ENCODE measurements at places on chromosomes 2 and 18.
A peak's percentile ranks its signal among the peaks of the same experiment; 100 is the strongest.

GRCh38 chr2:187187519-187187918 lies 260.5 kb downstream of the CALCRL start:
- no peak for DNase-seq

DNA sequence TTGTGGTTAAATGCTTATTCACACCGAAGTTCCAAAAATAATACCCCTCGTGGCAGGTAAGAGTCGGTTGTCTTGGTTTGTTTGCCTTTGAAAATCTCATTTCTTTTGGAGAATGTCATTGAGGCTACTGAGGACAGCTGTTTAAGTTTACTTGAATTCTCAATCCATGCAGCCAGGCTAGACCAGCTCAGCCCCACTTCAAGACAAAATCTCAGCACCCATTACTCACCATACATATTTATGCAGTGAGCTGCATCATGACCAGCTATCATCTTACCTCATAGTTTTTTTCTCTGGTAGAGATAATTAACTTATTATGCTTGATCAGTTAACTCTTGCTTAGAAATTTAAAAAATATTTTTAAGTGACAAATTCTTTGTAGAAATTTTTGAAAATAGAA lies 115.9 kb downstream of the HAUS1 start:
- DNase-seq: peak; percentile 74

DNA sequence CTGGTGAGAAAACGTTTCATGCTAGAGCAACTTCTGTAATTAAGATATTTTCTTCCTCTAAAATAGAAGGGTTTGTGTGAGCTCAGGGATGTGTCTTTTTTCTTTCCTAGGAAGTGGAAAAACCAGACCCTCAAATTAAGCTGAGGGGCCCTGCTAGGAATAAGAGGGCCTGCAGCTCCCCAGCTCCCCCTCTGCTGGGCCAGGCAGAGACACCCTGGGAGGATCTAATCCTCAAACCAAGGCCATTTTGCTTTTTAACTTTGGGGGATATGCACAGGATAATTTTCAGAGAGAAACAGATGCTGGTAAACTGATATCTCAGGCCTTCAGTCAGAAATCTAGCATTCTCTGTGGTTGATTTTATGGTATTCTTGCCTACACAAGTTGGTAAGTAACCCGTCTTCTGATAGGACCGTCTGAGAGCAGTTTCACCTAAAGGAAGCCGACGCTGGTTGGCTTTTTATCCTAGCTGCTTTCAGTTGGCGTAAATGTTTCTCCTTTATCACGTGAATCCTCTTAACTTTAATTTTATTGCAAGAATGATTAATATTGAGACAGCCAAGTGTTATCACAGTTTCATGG lies 34.8 kb downstream of the SNTG2 start:
- DNase-seq: no peak

DNA sequence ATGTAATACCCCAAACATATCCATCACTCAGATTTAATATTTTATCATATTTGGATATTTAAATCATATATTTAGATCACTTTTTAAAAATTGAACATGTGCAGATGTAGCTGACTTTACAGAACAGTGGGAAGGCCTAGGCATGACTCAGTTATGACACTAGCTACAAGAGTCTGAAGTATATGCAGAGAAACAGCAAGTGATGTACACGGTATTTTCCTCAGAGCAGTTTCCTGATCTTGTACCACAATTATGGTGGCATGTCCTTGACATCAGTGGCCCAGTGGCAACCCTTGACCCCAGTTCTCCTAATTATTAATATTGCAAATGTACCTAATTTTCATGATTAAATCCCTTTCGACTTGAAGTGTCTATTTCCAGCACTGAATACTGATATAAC lies 28.2 kb downstream of the CDKL4 start:
- DNase-seq: no peak

GRCh38 chr18:1015777-1016176 lies 111.1 kb downstream of the ADCYAP1 start:
- DNase-seq: no peak

- DNase-seq: no peak
Observed at GRCh38 chr18:49621301-49621700, 59.4 kb downstream of the LIPG start.

DNA sequence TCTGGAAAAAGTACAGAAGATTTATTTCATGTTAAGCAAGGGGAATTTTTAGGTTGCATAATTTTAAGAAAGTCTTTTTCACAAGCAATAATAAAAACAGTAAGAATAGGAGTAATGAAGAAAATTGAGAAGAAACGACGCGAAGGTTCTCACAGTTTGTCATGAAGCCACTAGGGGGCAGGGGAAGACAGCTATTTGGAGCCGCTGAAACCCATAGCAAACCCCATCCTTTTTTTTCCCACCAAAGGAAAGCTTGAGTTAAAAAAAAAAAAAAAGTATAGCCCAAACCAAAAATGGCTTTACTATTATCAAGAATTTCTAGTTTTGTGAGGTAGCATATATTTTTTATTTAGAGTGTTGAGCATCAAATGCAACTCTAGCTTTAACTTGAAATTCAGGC lies 300.9 kb downstream of the PHLPP1 start:
- peak; percentile 39 for DNase-seq

- DNase-seq: peak; percentile 62
Observed at GRCh38 chr18:56575819-56576663, 62.4 kb downstream of the TXNL1 start.

DNA sequence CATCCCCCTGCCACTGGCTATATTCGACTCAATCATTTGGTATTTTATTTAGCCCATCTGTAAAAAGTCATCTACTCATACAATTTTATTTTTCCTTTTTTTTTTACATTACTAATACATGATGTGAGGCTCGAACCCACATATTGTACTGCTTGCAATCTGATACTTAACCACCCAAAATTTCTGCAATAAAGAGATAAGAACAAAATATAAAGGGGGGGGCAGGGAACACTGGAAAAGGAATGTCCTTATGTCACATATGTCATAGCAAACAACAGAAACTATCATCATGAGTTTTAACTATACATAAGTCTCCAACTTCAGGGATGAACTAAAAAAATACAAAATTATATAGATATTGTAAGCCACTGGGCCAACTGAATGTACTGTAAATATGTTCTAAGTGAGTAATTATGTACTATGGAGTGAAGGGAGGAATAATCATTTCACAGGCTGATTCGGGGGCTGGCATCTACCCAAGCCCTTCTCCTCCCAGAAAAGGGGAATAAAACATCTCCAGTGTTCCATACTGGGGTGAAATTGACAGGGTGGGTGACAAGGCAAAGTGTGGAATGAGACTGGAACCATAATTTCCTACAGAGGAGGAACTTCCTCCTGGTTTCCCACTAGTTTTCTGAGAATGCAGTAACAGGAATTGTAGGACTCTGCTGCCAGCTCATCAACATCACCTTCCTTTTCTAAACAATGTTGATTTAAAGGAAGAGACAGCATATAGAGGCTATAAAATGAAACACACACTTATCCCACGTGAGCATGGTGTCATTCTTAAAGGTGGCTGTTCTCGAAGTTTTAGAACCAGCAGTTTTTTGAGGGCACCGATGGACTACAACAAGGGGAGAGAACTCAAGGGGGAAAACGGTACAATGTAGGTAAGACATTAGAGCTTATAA lies 79.5 kb downstream of the FARSB start:
- peak; percentile 5 for DNase-seq

- peak; percentile 55 for DNase-seq
Observed at GRCh38 chr2:138395565-138396306, 105.8 kb upstream of the SPOPL start.

DNA sequence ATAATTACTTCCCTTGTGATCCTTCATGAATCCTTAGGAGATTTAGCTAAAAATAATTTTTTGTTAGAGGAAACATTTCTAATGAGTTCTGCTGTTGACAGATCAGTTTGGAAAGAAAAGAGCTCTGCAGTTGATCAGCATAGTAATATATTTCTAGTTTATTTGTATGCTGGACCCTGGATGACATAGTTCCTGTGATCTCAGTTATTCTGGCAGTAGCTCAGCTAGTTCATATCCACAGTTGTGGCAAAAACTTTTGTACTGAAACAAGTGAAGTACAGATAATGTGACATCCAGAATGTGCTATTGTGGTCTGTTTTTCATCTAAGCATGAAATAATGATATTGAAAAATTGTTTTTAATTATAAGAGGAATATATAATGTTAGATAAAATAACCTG lies 33.7 kb downstream of the ABI2 start:
- no peak for DNase-seq

DNA sequence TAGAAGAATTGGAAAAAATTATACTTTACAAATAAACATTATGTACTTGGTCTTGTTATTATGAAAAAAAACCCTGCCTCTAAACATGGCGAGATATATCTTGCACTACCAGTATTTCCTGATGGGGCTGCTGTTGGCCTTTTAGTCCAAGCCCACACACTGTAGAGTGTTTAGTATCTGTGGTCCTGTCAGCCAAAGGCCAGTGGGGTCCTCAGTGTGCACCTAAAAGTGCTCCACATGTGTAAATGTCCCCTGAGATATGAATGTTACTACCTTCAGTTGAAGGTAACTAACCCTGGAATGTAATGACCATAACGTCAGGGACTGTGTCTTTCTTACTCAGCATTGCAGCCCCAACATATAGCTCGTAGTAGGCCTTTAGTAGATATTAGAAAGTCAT lies 71.1 kb upstream of the HK2 start:
- DNase-seq: no peak

DNA sequence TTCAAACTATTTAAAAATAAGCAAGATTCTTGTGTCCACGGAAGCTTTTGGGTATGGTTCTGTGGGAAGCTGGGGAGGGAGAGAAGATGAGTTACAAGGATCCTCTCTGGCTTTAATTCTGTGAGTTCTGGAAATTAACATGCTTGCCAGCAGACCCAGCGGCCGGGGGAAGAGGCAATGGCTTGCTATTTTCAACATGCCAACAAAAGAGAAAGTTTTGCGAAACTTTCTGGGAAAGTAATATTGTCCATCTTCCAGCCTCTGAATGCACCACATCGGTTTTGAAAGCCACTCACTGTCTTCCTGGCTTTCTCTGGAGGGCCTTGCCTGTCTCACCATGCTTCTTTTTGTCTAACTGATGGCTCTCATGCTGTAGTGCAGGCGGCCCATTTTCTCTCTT lies 85.7 kb downstream of the EN1 start:
- DNase-seq: no peak

- no peak for DNase-seq
Observed at GRCh38 chr2:236170590-236171165, 2.5 kb upstream of the GBX2 start.

GRCh38 chr2:134391751-134392160 lies 137.9 kb downstream of the MGAT5 start:
- no peak for DNase-seq

DNA sequence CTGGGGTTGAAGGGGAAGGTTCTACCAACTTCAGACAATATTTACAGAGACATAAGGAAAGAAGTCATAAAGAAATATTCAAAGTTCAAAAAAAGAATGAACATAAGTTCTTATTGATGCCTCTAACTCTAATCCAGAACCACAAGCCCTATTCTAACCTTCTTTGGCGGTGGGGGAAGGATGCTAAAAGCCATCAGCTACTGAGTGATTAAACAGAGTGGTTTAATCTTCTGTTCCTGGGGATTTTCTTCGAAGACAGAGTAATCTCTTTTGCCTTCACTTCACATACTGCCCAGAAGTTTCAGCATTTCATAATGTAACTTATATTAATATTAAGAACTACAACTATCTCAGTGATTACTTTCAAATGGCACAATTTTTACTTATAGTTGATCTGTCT lies 51.2 kb upstream of the TXNDC2 start:
- DNase-seq: no peak

GRCh38 chr2:37698931-37699481 lies 27.6 kb upstream of the CDC42EP3 start:
- DNase-seq: peak; percentile 66

DNA sequence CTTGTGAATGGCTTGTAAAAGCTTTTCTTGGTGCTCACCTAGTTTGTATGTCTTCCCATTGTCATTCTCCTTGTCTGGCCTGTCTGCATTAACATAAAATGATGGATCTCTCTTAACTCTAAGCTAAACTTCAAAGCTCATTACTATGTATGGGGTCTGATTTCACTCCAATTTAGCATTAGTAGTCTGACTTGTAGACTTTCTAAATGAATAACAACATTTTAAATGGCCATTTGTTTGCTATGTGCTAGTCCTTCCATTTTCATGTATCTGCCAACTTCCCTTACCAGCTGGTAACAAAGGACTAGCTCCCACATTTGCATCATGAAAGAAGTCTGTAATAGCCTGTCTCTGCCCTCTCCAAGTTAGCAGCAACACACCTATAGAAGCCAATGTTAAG lies 324.2 kb upstream of the RGPD4 start:
- no peak for DNase-seq

DNA sequence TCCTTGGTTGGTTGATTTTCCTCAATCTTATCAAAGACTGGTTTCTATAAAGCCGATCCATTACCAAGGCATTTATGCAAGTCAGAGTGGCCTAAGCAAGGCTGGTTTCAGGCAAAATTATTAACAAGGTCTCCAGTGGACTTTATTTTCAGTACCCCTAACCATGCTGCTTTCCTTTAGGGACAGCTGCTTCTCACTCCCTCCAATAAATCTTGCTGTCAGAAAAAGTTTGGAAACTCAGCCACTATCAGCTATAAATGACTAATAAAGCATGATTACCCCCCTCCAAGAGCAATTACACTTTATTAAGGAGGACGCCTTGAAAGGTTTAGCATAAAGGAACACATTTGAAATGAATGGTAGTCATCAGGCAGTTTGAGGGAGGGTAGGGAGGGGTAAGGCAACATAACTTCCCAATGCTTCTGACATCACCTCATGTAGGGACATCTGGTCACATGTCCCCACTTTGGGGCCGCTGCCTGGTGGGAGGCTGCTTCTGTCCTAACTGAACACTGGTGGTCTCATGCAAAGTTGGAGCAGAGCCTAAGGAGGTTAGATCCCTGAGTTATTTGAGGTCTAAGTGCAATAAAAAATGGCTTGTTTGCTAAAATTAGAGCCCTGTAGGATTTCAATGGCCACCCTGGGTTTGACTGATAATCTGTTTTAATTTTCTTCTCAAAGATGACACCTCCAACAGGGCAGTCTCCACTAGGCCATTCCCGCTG lies 58.0 kb upstream of the TMEM178A start:
- DNase-seq: no peak

- DNase-seq: peak; percentile 31
Observed at GRCh38 chr2:208042041-208042440, 16.7 kb upstream of the PLEKHM3 start.

GRCh38 chr2:90069290-90069894 lies 1377.9 kb downstream of the RPIA start:
- peak; percentile 3 for DNase-seq

DNA sequence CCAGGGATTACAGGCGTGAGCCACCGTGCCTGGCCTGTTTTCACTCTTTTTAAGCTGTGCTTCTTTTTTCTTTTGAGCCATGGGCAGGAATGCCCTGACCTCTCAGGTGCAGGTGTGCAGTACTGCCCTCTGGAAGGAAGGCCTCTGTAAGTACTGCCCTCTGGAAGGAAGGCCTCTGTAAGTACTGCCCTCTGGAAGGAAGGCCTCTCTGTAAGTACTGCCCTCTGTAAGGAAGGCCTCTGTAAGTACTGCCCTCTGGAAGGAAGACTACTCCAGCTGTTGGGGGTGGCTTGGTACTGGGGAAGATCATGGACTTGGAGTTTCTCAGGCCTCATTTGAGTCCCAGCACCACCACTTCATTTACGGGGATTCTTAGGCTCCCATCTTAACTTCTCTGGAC lies 248.5 kb upstream of the ID2 start:
- no peak for DNase-seq

Measured in HFFc6 (cell line).